ENCODE measurements at places on chromosomes 6 and 20. TPM values are rescaled to one million over a fixed set of nuclear protein-coding genes. Genes with fewer than 3 reads are reported as not detected.

NMBR gene
- total RNA-seq, result not detected

GNAS-AS1 gene
- total RNA-seq, result 0.76 TPM

GRCh38 chr6:105120570-105120969 is 59.2 kb downstream of the POPDC3 start:
- DNase-seq, result no peak
- no peaks in the 10 kb centered on the region for H3K27me3 ChIP-seq
- no peak overlapping the region for H3K4me3 ChIP-seq
- no peaks in the 10 kb centered on the region for H3K36me3 ChIP-seq
- no peak overlapping the region for H3K27ac ChIP-seq

- H3K4me3 ChIP-seq, result no peak overlapping the region
- H3K4me1 ChIP-seq, result no peaks in the 10 kb centered on the region
- no peaks in the 10 kb centered on the region for H3K27me3 ChIP-seq
- H3K36me3 ChIP-seq, result no peaks in the 10 kb centered on the region
- H3K27ac ChIP-seq, result no peak overlapping the region
These were observed 368.1 kb downstream of the NRN1 start for GRCh38 chr6:5638666-5639065.

PAX1 gene
- 12.3 TPM for total RNA-seq

ME1 gene
- total RNA-seq, result 2.1 TPM
